Activated CD8-positive, alpha-beta memory T cell treated with anti-CD3 and anti-CD28 coated beads for 4 hours (primary cell): ENCODE measurements at places on chromosomes 2 and 18.

GRCh38 chr18:825891-826585 is 14.0 kb upstream of the YES1 start:
- no peak for DNase-seq

GRCh38 chr2:191950132-191950874 is 103.4 kb upstream of the CAVIN2 start:
- no peak for DNase-seq

DNA sequence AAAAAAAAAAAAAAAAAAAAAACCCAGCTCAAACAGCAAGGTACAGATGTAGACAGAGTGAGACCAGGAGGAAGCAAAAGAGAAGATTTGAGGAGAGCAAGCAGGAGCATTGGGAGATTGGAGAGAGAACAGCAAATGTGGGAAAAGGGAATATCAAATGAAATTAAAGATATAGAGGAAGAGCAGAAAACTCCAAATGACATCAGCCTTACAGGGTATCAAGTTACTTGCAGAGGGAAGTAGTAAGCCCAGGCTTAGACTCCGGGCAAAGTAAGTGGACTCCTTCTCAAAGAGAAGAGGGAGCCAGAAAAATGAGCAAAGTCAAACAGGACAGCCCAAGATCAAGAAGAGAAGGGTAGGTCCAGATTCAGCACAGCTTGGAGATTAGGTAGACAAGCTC is 93.3 kb upstream of the PPP1CB start:
- no peak for DNase-seq

GRCh38 chr2:104447831-104448434 is 406.0 kb upstream of the POU3F3 start:
- no peak for DNase-seq

- no peak for DNase-seq
These were observed 66.2 kb downstream of the BCL2L11 start for GRCh38 chr2:111186933-111187332.

DNA sequence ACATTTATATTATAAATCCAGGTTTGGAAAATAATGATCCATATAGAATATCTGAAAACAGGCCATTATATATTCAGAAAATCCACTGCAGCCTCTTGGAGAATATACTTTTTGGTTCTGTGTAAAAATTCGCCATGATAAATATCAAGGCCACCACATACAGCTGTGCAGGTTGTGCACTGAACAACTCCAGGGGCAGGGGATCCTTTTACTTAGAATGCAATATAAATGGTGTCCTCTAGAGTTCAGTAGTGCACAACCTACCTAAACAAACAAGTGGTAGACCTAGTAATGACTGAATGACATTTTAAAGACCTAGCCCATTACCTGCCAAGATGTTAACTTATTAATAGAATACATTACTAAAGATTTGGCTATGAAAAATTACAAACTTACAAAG is 22.4 kb downstream of the MOGAT1 start:
- DNase-seq, result no peak

DNA sequence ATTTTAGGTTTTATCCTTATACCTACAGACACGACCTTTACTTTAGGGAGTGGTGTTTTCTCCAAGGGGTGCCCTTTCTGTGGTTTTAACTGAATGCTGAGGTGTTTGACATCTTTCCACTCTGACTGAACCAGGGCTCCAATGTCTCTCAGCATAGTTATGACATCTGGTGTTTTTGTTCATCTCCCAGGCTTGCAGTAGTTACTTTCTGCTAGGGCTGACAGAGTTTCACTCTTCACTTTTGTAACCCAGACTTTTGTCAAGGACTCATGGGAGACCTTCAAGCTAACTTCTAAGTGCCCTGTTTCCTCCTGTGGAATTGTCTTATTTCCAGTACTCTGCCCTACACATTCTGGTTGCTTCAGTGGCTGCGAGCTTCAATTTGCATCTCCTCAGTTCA is 103.1 kb downstream of the CCDC85A start:
- DNase-seq, result no peak

DNA sequence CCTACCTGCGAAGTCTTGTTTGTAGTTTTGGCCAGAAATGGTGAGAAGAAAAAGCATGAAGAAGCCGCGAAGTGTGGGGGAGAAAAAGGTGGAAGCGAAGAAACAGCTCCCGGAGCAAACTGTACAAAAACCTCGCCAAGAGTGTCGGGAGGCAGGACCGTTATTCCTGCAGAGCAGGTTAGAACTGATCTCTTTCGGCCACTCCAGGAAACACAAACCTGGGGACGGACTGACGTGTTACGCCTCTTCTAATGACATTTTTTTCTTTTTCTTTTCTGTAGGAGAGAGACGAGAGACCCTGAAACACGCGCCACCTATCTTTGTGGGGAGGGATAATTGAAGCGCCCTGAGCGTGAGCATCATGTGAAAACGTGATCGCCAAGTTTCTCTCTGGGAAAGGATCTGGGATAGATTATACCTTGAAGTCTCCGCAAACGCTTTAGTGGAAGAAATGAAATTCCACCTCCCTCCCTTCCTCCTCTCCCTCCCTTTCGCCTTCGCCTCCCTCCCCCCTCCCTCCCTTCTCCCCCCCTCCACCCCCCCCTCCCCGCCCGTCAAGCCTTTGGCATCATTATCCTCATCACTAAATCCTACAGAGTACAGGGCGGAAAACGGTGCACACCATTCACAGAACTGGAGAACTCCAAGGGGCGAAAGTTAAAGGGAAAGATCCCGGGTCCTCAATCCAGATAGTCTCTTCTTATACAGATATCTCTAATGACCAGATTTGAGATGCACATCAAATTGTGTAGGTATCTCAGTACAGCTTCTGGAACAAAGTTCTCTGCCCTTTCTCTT is at the start of gene ZEB2:
TSS of gene ZEB2 (minus strand) at position 186 of the 798 bp plus-strand sequence. CDS start 2,769 bp downstream, outside the sequence.
- DNase-seq, result no peak

DNA sequence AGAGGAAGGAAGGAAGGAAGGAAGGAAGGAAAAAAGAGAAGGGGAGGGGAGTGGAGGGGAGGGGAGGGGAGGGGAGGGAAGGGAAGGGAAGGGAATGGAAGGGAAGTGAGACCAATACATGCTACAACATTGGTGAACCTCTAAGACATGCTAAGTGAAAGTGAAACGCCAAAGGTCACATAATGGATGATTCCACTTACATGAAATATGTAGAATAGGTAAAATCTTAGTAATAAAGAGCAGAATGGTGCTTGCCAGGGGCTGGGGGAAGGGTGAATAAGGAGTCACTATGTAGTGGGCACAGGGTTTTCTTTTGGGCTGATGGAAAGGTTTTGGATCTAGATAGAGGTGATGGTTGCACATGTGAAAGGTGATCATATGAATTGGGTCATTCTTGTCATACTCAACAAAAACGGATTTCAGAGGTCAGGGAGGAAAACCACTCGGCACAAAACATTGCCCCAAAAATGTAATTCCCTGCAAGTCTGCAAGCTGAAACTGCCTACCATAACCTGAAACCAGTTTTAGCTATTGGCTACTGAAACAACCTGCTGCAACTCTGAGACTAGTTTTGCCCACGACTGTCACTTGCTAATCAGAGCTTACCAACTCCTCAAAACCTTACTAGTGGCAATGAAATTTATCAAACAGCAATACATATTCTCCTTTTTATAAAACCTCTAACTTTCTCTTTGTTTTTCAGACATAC is 59.2 kb downstream of the CCDC141 start:
- no peak for DNase-seq
